Esophagus squamous epithelium (tissue), 5 donors: ENCODE measurements at places on chromosomes 6 and 20. TPM values are rescaled to one million over a fixed set of nuclear protein-coding genes. Genes with fewer than 3 reads are reported as not detected.

DNA sequence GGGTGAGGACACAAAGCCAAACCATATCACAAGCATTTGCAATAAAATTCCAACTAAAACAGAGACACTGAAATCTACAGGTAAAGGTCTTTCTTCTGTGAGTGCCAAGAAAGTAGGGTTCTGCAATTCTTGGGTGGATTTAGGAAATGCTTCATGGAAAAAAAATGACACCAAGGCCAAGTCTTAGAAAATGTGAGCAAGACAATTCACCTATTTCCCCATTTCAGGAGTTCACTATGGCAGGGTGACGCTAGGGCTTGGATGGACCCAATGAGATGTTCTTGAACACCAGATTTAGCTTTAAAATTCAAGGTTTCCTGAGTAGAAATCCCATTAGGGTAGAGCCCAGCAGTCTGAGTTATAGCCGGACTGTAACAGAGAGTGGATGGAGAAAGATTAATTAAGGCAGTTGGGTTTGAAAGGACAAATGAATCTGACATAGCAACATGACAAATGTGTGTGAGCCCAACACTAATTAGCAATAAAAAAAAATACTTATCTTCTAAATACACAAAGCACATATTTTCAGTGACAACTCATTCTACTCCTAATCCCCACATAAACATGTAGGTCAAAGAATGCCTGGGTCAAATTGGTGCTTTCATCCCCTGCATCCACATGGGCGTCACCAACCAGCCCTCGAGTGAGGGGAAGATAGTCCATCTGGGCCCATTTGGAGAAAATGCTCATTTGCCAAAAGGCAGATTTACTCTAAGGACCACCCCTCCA, 180.4 kb upstream of the JARID2 start:
- no peaks in the 10 kb centered on the region for H3K36me3 ChIP-seq
- H3K4me1 ChIP-seq = peaks cover 56% of the 10 kb centered on the region
- H3K27me3 ChIP-seq = no peaks in the 10 kb centered on the region
- H3K27ac ChIP-seq = peak overlapping the region; percentile 74

DNA sequence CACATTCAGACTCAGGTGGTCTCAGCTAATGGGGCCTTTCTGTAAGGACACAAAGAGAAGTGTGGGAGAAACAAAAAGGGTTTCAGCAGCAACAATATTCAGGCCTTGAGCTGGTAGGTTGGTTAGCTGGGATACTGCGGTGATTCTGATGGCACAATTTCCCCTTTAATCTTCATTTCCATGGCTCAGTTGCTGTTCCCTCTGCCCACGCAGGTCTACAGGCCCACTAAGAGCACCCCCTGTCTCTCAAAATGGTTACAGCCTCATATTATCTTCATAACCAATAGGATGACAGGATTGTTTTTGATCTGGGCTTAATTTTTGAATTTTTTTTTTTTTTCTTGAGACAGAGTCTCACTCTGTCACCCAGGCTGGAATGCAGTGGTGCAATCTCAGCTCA, 48.9 kb downstream of the MYB start:
- H3K27me3 ChIP-seq = no peaks in the 10 kb centered on the region
- H3K4me3 ChIP-seq = no peak overlapping the region
- no peaks in the 10 kb centered on the region for H3K4me1 ChIP-seq
- no peak for DNase-seq
- H3K36me3 ChIP-seq = no peaks in the 10 kb centered on the region

ADGRF5 gene
- total RNA-seq = 4.9 TPM

GRCh38 chr20:6887966-6888365, 120.5 kb downstream of the BMP2 start:
- H3K27ac ChIP-seq = no peak overlapping the region
- H3K4me3 ChIP-seq = no peak overlapping the region
- H3K27me3 ChIP-seq = no peaks in the 10 kb centered on the region
- H3K36me3 ChIP-seq = no peaks in the 10 kb centered on the region

- no peak overlapping the region for H3K27ac ChIP-seq
- H3K4me3 ChIP-seq = no peak overlapping the region
- H3K4me1 ChIP-seq = peaks cover 11% of the 10 kb centered on the region
- H3K27me3 ChIP-seq = no peaks in the 10 kb centered on the region
- no peak for DNase-seq
- H3K36me3 ChIP-seq = no peaks in the 10 kb centered on the region
These were observed 383.8 kb downstream of the TFAP2A start for GRCh38 chr6:10030942-10031537.

- no peak overlapping the region for H3K27ac ChIP-seq
- no peak overlapping the region for H3K4me3 ChIP-seq
These were observed 25.8 kb upstream of the FABP7 start for GRCh38 chr6:122753688-122754056.

GRCh38 chr6:151719070-151719469, 88.4 kb upstream of the ESR1 start:
- H3K4me3 ChIP-seq = no peak overlapping the region
- DNase-seq = no peak
- no peaks in the 10 kb centered on the region for H3K4me1 ChIP-seq
- H3K27me3 ChIP-seq = no peaks in the 10 kb centered on the region
- no peaks in the 10 kb centered on the region for H3K36me3 ChIP-seq

MLN gene
- not detected for total RNA-seq

DNA sequence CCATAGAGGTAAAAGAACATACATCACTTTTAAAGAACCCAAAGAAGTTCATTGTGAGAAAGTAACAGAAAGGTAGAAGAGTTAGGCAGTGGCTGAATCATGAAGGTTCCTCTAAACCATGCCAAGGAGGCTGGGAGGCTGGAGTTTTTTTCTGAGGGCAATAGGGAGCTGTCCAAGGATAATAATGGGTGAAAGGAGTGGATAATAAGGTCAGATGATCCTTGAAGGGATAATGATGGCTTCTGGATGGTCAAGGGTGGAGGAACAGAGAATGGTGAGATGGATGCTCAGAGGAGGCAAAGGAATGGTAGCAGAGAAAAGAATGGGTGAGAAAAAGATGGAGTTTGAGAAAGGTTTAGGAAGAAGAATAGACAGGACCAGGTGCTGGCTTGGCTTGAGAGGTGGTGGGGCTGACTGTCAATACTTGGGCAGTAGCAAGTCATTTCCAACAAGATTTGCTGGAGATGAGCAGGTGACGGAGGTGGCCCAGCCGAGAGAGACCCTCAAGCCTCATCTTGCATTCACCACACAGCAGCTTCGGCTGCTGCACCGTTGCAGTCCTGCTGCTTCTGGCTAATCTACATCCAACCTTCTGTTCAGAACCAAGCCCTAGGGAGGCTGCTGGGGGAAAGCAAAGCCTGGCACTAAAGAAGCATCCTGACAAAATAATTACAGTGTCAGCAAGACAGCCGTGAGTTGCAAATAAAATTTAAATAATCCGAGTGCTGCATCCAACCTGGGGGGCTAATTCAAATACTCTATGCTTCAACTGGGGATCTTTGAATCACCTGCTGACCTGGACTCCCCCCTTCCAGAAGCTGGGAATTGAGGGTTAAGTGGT, 131.2 kb upstream of the KCNG1 start:
- DNase-seq = no peak
- H3K4me3 ChIP-seq = no peak overlapping the region
- no peaks in the 10 kb centered on the region for H3K4me1 ChIP-seq
- no peaks in the 10 kb centered on the region for H3K27me3 ChIP-seq

DNA sequence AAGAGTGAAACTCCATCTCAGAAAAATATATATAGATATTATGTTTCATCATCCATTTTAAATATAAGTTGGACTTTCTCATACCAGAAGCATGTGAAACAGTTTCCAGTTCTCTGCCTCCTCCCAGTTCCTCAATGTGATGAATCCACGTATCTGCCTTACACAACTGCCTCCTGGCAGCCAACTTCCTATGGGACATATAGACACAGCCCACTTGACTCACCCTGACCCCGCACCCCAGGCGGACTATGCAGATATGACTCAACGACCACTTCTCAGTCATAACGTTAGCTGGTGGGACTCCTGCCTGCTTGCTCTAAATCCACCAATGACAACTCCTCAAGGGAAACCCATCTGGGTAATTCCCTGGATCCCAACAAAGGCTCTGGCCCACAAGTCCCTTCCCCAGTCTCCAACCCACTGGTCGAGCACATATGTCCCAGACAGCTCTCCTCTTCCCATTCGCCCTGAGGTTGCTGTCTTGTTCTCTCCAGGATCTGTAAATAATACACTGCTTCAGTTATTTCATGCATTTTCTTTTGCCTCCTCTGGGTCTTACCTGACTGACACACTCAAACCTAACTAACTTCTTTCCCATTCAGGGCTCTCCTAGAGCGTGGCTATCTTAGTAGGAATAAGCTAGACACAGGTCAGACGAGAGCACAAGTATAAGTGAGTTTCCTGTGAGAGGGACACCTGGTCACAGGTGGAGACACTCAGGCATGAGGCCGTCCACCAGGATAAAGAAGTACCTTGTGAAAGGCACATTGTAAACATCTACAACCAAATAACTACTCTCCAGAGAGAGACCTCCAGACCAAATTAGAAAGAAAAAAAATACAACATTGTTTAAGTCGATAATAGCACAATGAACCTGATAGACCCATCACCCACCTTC, 548.5 kb downstream of the CD83 start:
- DNase-seq = no peak
- no peak overlapping the region for H3K27ac ChIP-seq
- H3K36me3 ChIP-seq = no peaks in the 10 kb centered on the region
- H3K4me1 ChIP-seq = peaks cover 14% of the 10 kb centered on the region

- no peak overlapping the region for H3K4me3 ChIP-seq
- no peaks in the 10 kb centered on the region for H3K27me3 ChIP-seq
- peaks cover 39% of the 10 kb centered on the region for H3K4me1 ChIP-seq
- H3K27ac ChIP-seq = no peak overlapping the region
These were observed 20.0 kb upstream of the VNN1 start for GRCh38 chr6:132733814-132734213.

EPPIN gene
- total RNA-seq = not detected

EMILIN3 gene
- not detected for total RNA-seq

GRCh38 chr20:23311947-23312506, 38.6 kb upstream of the NXT1 start:
- DNase-seq = no peak
- H3K4me3 ChIP-seq = no peak overlapping the region
- H3K4me1 ChIP-seq = peaks cover 19% of the 10 kb centered on the region
- H3K27ac ChIP-seq = no peak overlapping the region
- H3K36me3 ChIP-seq = no peaks in the 10 kb centered on the region

- H3K4me3 ChIP-seq = no peak overlapping the region
- no peaks in the 10 kb centered on the region for H3K36me3 ChIP-seq
- no peaks in the 10 kb centered on the region for H3K4me1 ChIP-seq
- DNase-seq = no peak
- H3K27ac ChIP-seq = no peak overlapping the region
These were observed 95.1 kb upstream of the PTCHD4 start for GRCh38 chr6:48206091-48206490.

DNA sequence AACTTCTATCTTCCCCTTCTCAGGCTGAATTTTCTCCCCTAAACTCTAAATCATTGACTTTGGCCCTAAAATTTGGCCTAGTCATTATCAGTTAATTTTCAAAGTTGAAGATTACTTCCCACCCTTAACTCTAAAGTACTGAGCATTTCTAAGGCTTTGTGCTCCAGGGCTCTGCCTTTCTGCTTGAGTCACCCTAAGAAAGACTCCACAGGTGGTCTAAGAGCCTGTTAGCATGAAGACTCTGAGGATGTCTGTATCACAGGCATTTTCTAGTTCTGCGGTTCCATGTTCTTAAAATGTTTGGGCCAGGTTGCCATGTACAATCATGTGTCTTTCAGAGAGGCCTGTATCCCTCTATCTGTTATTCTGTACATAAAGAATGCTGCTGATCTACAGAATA, 808.1 kb upstream of the MANEA start:
- DNase-seq = no peak
- no peak overlapping the region for H3K4me3 ChIP-seq
- no peaks in the 10 kb centered on the region for H3K27me3 ChIP-seq
- no peaks in the 10 kb centered on the region for H3K4me1 ChIP-seq

RFX6 gene
- total RNA-seq = not detected

DNA sequence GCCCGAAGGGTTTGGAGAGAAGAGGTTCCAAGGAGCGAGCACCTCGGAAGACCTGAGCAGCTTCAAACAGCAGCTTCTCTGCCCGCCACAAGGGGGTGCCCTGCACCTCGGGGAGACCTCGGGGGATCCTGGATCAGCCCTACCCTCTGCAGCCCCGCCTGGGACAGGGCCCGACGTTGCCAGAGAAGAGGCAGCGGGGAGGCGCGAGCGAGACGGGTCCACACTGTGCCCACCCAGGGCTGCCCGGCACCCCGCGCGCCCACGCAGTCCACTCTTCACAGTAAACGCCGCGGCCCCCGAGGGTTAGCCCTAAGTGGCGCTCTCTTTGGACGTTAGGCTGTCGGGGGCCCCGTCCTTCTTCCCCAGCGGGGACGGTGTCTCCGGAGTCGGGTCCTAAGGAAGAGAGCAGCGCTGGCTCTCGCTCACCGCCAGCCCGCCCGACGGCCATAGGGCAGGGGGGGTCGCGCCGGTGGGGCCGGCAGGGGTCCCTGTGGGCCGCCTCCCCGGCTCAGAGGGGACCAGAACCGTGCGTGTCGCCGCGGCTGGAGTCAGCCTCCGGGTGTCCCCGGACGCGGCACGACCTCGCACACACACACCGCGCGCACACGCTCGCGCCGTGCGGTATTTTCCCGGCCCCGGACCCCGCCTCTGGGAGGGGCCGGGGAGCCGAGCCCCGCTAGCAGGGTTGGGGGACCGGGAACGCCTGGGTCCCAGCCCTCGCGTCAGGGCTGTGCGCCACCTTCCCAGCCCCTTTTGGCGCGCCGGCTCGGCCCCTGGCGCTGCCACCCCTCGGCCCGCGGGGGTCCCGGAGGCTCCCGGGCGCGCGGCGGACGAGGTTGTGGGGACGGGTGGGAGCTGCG, 929 bp downstream of the CDH22 start:
- no peak for DNase-seq
- H3K4me1 ChIP-seq = peaks cover 23% of the 10 kb centered on the region
- no peak overlapping the region for H3K27ac ChIP-seq
- no peaks in the 10 kb centered on the region for H3K36me3 ChIP-seq
- peak overlapping the region; percentile 54 for H3K4me3 ChIP-seq
- H3K27me3 ChIP-seq = peaks cover 19% of the 10 kb centered on the region

- no peaks in the 10 kb centered on the region for H3K36me3 ChIP-seq
- H3K27ac ChIP-seq = no peak overlapping the region
- peaks cover 3% of the 10 kb centered on the region for H3K4me1 ChIP-seq
These were observed 56.3 kb upstream of the ANKEF1 start for GRCh38 chr20:9978397-9979004.

CD24 gene
- total RNA-seq = 1,654 TPM

TBXT gene
- not detected for total RNA-seq

HLA-DQB1 gene
- total RNA-seq = 9.3 TPM
